Stomach (tissue), 19 donors: ENCODE measurements at places on chromosomes 1 and 21. TPM values are rescaled to one million over a fixed set of nuclear protein-coding genes. Genes with fewer than 3 reads are reported as not detected.

The APOBEC4 gene
- total RNA-seq = not detected

The PLPPR4 gene
- total RNA-seq = not detected

The OR6K6 gene
- total RNA-seq = not detected

The KRTAP19-1 gene
- not detected for total RNA-seq

The LGR6 gene
- total RNA-seq = not detected

The OR2L13 gene
- 0.37 TPM for total RNA-seq

The TESK2 gene
- 11.2 TPM for total RNA-seq

DNA sequence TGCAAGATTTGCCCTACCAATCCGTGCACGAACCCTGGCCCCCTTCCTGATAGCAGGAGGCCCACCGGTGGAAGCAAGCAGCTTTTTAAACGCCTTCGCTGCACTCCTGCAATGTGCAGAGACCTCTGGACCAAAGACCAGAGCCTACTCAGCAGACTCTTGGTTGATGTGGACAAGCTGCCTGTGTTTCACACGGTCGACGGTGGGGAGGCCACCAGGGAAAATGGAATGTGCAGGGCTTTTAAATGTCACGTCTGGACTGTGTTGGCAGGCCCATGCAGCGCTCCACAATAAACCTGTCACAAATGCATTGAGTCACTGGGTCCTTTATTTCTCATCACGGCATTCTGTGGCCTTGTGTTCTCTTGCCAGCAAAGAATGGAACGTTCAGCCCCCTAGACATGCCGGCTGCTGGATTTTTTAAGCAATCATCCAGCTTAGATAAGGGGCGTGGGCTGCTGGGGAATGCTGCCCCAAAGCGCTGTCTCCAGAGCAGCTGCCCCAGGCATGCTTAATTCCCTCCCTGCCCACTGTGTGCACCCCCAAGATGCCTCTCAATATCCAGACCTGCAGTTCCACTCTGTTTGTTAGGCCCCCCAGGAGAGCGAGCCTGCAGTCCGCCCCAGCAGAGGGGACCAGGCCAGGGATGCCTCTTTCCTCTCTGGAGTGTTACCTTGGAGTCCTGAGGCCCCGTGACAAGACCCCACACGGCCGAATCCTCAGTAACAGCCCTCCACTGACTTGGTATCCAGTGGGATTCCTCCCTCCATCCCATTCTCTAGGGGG lies 71.3 kb downstream of the ATP5PO start:
- peaks cover 6% of the 10 kb centered on the region for H3K36me3 ChIP-seq
- H3K4me1 ChIP-seq = no peaks in the 10 kb centered on the region
- H3K4me3 ChIP-seq = no peak overlapping the region
- no peak overlapping the region for H3K27ac ChIP-seq

- H3K4me1 ChIP-seq = no peaks in the 10 kb centered on the region
- no peak overlapping the region for H3K4me3 ChIP-seq
- H3K27ac ChIP-seq = no peak overlapping the region
- H3K36me3 ChIP-seq = no peaks in the 10 kb centered on the region
- no peak for DNase-seq
Measured at GRCh38 chr1:34690269-34690668, 64.6 kb upstream of the GJB5 start.

DNA sequence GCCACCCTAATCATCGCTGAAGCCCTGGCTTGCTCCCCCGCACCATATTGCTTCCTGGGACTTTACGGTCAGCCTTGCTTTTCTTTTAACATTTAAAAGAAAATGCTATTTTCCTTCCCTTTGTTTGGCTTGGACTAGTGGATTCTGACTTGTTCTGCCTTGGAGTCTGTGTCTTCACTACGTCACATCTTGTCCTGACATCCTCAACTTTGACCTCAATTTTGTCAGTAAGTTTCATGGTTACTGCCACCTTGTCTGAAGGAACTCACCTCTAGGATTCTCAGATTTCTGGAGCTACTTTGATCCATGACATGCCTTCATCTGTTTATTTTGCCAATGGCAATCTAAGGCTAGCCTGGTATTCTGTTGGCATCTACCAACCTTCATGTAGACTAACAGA lies 4.3 kb downstream of the RNASEL start:
- H3K36me3 ChIP-seq = peaks cover 47% of the 10 kb centered on the region
- no peak overlapping the region for H3K27ac ChIP-seq
- no peaks in the 10 kb centered on the region for H3K27me3 ChIP-seq
- peaks cover 21% of the 10 kb centered on the region for H3K4me1 ChIP-seq

DNA sequence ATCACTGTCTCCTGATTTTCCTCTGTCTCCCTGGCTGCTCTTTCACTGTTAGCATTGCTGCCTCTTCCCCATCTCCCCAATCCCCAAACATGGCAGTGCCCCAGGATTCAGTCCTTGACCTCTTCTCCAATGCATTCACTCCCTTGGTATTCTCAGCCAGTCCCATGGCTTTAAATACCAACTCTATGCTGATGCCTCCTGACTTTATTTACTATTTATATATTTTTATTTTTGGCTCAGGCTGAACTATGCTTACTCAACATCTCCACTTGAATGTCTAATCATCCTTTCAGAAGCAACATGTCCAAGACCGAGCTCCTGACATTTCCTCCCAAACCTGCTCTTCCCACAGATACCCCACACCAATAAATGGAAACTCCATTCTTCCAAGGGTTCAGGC lies 26.3 kb downstream of the NMNAT2 start:
- no peak for DNase-seq
- no peak overlapping the region for H3K4me3 ChIP-seq
- H3K4me1 ChIP-seq = no peaks in the 10 kb centered on the region
- H3K36me3 ChIP-seq = no peaks in the 10 kb centered on the region
- H3K27ac ChIP-seq = no peak overlapping the region
- no peaks in the 10 kb centered on the region for H3K27me3 ChIP-seq

DNA sequence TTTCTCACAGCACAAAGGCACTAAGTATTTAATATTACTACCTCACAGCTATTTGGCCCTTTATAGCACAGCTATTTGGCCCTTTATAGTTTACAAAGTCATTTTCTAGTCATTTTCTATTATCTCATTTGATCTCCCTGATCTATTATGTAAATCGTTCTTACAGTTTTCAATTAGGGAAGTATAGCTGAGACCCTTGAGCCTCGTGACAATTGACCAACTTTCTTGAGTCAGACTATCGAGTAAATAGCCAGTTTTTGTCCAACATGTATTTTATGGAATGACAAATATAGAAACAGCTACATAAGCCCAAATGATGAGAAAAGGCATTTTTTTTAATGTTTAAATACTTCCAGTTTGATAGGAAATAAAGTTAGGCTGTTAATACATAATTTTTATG lies 7.0 kb upstream of the ANGPTL1 start:
- no peak overlapping the region for H3K4me3 ChIP-seq
- no peak overlapping the region for H3K27ac ChIP-seq
- H3K4me1 ChIP-seq = no peaks in the 10 kb centered on the region

GRCh38 chr1:9344426-9345200 lies 51.9 kb downstream of the SPSB1 start:
- H3K27ac ChIP-seq = no peak overlapping the region
- peaks cover 63% of the 10 kb centered on the region for H3K4me1 ChIP-seq
- H3K4me3 ChIP-seq = no peak overlapping the region

GRCh38 chr1:51535006-51535592 lies 16.0 kb upstream of the EPS15 start:
- no peak overlapping the region for H3K4me3 ChIP-seq
- peak; percentile 77 for DNase-seq
- no peaks in the 10 kb centered on the region for H3K36me3 ChIP-seq

DNA sequence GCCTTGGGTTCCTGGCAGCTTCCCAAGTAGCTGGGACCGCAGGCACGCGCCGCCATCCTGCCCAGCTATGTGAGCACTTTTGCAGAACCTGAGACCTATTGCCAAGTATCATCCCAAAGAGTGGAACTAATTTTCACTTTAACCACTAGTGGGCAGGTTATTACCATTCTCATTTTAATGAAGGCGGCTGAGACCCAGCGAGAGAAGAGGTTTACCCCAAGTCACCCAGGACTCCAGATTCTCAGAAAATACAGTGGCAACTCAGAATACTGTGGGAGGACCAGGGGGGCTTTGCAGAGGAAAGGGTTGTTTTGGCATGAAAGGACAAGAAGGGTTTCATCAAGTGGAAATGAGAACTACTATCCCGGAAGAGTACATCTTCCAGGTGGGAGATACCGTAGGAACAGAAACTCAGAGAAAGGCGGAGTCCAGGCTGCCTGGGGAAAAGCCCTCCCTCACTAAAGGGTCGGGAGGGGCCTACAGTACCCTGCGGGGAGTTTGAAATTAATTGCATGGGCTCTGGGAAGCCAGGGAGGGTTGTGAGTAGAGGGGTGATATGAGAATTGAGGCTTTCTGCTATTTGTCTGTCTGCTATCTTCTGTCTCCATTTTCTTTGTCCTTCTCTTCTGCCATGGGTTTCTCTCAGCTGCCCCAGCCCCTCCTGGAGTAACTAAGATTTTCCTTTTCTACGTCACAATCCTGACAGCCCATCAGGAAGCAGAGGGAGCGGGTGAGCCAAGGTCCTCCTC lies 7.2 kb upstream of the SEMA4A start:
- H3K36me3 ChIP-seq = no peaks in the 10 kb centered on the region
- H3K4me3 ChIP-seq = peak overlapping the region; percentile 5
- peak; percentile 89 for DNase-seq
- peaks cover 19% of the 10 kb centered on the region for H3K27me3 ChIP-seq

- DNase-seq = no peak
- no peaks in the 10 kb centered on the region for H3K27me3 ChIP-seq
- peaks cover 100% of the 10 kb centered on the region for H3K36me3 ChIP-seq
- no peak overlapping the region for H3K4me3 ChIP-seq
- H3K27ac ChIP-seq = no peak overlapping the region
- no peaks in the 10 kb centered on the region for H3K4me1 ChIP-seq
Measured at GRCh38 chr1:52416811-52417210, 12.4 kb downstream of the PRPF38A start.

GRCh38 chr1:163440090-163440489 lies 118.3 kb downstream of the NUF2 start:
- H3K27ac ChIP-seq = no peak overlapping the region
- DNase-seq = no peak
- H3K4me1 ChIP-seq = no peaks in the 10 kb centered on the region
- peaks cover 4% of the 10 kb centered on the region for H3K27me3 ChIP-seq

GRCh38 chr1:62922006-62922405 lies 138.1 kb downstream of the ATG4C start:
- H3K27me3 ChIP-seq = no peaks in the 10 kb centered on the region
- H3K4me1 ChIP-seq = no peaks in the 10 kb centered on the region
- H3K27ac ChIP-seq = no peak overlapping the region
- no peaks in the 10 kb centered on the region for H3K36me3 ChIP-seq
- H3K4me3 ChIP-seq = no peak overlapping the region

- H3K4me1 ChIP-seq = no peaks in the 10 kb centered on the region
- no peak overlapping the region for H3K4me3 ChIP-seq
- H3K27ac ChIP-seq = no peak overlapping the region
- H3K27me3 ChIP-seq = no peaks in the 10 kb centered on the region
- H3K36me3 ChIP-seq = no peaks in the 10 kb centered on the region
Measured at GRCh38 chr21:15667819-15668218, 62.0 kb upstream of the USP25 start.

DNA sequence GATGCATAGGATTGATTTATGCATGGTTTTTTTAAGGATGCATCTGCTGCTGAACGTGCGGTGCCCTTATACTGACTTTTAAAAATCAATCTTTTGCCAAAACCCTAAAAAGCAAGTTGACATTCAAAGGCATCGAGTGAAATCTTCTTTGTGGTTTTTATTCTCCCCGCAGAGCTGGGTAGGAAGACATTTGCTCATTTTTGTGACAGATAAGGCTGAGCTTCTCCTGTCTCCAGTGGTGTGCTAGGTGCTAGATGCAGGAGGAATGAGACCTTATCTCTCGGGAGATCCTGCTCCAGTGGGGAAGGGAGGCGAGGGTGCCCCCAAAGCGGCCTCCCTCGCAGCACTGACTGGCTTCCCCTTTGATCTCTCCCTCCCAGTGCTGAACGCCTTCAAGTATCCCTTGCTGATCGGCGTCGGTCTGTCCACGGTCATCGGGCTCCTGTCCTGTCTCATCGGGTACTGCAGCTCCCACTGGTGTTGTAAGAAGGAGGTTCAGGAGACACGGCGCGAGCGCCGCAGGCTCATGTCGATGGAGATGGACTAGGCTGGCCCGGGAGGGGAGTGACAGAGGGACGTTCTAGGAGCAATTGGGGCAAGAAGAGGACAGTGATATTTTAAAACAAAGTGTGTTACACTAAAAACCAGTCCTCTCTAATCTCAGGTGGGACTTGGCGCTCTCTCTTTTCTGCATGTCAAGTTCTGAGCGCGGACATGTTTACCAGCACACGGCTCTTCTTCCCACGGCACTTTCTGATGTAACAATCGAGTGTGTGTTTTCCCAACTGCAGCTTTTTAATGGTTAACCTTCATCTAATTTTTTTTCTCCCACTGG lies 14.9 kb upstream of the CD101 start:
- H3K4me3 ChIP-seq = no peak overlapping the region
- no peaks in the 10 kb centered on the region for H3K27me3 ChIP-seq
- no peak overlapping the region for H3K27ac ChIP-seq
- DNase-seq = no peak
- peaks cover 9% of the 10 kb centered on the region for H3K36me3 ChIP-seq
- H3K4me1 ChIP-seq = peaks cover 55% of the 10 kb centered on the region
